Amygdala (tissue), 56 donors: ENCODE measurements at places on chromosomes 4 and X.

DNA sequence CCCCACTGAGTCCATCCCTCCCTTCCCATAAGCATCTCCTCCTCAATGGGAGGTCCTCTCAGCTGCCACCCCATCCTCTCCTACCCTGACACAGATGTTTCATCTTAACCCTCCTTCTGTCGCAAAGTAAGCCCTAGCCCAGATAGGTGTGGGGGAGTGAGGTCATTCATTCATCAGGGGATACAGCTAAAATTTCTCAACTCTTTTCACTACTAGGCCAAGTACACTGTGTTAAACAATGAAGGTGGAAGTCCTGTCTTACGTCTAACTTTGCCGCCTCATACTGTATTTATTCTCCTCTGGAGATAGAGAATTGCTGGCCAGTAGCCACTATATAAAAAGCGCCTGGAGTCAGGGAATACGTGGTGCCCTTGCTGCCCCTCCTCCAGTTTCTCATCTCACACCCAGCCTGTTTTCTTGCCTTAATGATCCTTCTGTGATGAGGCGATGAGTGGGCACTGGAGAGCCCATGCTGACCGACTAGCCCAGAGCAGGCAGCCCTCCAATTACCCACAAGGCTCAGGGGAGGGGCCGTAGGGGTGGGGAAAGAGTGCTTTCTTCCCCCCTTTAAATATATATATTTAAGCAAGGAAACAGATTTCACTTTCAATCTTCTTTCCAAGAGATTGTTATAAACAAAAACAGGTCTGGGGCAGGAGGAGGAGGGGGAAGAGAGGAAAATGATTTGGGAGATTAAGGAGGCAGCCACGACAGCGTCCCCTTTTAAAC lies 149.5 kb downstream of the PJA1 start:
- DNase-seq: no peak

DNA sequence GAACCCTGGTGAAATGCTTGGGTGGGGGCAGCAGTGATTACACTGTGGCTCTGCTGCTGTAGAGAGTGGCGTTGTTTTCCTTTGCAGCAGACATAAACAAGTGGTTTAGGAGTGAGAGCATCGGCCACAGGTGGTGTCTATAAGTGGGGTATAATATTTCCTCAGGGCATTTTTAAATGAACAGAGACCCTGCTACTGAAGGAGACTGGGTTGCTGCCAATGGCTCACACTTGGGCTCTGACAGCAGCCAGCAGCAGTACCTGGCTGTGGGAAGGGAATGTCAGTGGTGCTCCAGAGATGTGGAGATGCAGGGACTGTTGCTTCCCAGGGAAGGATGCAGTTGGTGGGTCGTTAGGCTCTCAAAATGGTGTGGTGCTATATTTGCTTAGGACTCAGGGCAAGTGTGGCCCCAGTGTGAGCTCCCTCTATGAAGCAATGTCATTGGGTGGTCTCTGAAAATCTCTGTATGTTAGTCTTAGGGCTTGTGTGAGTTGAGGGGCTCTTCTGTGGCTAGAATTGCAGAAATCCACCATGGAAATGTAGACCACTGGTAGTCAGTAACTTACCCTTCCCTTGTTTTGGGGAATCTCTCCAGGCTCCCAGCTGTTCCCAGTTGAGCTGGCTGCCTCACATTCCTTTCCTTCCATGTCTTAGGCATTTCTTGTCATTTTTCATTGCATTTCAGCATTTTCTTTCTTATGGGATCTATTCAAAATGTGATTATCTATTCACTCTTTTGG lies 1023.0 kb upstream of the GRID2 start:
- DNase-seq: no peak

DNA sequence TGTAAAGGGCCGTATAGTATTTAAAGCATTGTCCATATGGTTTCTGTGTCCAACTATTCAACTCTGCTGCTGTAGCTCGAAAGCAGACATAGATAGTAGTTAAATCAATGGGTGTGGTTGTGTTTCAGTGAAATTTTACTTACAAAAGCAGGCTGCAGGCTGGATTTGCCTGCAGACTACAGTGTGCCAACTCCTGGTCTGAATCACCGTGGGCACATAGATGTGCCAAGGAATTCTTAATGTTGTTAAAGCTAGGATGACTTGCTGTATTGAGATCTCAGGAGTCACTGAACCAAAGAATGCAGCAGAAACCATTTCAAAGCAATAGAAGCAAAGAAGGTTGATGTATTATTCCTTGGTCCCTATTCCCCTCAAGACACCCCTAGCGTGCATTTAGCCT lies 379.0 kb downstream of the STIM2 start:
- DNase-seq: no peak

DNA sequence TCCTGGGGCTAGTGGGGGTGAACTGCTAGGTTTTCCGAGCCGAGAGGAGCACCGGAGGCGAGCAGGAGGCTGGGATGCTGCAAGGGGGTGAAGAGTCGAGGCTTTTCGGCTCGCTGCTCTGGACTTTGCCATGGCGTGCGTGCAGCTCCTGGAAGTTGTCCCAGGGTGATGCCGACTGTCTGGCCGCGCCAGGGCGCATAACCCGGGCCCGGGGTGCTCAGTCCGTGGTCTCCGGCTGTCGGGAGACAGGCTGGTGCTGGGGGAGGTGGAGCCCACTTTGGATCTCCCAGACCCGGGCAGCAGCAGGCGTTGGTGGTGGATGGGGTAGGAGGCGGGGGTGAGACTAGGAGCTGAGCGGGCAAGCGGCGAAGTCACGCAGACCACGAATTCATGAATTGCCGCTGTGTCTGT lies 793 bp downstream of the GRIA3 start:
- DNase-seq: no peak

DNA sequence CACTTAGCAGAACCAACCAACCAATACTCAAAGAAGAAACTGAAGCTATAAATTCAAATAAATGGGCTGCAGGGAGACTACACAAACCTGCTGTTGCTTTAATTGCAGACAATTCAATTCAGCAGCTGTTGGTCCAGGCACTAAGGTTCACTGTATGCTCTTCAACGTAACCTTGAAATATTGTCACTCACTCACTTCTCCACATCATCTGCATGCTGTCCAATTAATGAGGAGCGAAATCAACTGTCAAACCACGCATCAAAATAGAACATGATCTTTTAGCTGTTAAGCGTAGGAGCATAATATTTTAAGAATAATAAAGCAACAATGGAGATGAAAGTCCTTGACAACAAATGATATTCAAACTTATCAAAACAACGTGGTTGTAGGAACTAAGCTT lies 17.0 kb downstream of the ENOX2 start:
- DNase-seq: no peak

- DNase-seq: no peak
Observed at GRCh38 chrX:124441971-124442590, 95.7 kb downstream of the SH2D1A start.

DNA sequence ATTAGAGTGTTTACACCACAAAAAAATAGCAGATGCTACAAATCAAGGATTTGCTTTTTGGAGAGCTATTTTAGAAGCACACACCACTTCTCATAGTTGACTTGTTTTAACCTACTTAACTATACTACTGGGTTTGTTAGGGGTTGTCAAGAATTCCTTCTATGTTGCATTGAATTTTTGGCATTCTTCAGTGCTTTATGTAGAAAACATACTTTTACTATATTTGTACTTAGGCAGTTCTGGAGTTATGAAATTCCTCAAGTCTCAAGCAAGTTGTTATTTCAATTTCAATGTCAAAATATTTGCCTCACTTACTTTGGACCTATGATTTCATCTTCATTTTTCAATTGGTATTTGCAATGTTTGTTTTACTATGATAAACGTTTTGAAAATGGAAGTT lies 449.6 kb downstream of the GLUD2 start:
- no peak for DNase-seq
